ENCODE measurements at places on chromosomes 16 and 17.

- no peak for DNase-seq
Observed at GRCh38 chr17:80229011-80229410, 8.8 kb downstream of the SLC26A11 start.

- DNase-seq, result no peak
Observed at GRCh38 chr17:42288803-42289610, 709 bp downstream of the STAT5A start.

DNA sequence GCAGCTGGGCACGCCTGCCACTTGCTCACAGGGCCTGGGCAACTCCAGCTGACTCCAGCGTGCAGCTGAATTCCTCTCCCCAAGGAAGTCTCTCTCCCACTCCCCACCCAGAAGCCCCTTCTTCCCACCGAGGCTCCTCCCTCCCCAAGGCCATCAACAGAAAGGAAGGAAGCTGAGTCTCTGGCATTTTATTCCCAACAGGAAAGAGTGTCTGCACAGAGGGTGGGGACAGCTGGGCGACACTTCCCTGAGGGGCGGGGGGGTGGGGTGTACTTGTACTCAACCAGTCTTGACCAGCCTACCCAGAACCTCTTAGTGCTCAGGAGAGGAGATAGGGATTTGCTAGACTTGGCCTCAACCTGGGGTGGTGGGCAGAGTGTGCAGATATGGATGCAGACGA, at the start of gene EXOC3L1:
EXOC3L1 (minus strand) TSS at position 96 of the 400 bp plus-strand sequence. CDS start 460 bp downstream, outside the sequence.
- no peak for DNase-seq

- DNase-seq, result no peak
Observed at GRCh38 chr16:70341600-70341999, 5.1 kb upstream of the DDX19A start.

DNA sequence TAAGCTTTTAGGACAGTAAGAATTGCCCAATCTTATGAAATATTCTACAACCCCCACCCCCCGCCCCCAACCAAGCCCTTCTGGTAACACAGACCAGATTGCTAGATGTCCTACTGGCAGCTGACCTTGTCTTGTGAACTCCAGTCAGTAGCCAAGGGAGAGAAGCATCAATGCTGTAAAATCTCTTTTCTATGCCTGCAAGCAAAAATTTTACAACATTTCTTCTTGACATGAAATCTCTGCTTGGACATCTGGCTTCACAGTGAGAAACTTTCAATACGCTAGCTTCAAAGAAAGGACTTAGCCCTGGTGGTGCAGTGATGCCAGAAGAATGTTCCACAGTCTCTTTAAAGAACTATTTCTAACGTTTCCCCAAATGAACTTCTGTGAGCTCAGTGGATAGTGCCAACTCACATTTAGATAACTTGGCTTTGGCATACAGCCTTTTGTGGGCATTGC, 169.3 kb upstream of the AXIN2 start:
- DNase-seq, result no peak

DNA sequence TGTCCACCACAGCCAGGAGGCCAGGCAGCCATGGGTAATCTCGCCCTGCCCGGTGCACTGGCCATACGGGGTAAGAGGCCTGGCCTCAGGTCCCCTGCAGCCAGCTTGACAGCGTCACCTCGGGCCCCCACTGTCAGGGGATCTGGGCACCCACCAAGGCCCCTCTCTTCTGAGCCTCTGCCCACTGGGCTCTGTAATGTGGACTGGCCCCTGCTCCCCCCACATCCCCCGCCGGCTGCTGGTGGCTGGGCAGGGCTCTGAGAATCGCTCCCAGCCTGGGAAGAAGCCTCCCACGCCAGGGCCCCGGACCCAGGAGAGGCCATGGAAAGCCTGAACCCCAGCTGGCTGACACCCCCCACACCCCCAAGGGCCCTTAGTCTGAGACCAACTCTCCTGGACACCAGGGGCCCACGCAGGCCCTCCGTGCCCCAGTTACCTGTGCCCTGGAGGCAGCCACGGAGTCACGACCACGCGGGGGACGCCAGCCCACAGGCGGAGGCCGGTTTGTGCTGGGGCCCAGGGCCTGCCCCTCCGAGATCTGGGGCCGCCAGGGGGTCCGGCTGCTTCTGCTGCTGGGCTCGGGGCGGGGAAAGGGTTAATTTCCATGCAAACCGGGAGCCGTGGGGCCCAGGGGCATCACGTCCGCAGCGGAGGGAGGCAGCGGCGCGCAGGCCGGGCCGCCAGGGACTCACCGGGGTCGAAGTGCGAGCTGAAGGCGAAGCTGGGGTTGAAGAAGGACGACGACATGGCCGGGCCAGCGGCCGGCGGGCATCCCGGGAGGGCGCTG, at the start of gene PVALEF:
PVALEF (plus strand) TSS at position 262 of the 787 bp plus-strand sequence. CDS start 15,720 bp downstream, outside the sequence.
- DNase-seq, result peak; percentile 82

- no peak for DNase-seq
Observed at GRCh38 chr16:48432136-48432535, 46.9 kb upstream of the SIAH1 start.

DNA sequence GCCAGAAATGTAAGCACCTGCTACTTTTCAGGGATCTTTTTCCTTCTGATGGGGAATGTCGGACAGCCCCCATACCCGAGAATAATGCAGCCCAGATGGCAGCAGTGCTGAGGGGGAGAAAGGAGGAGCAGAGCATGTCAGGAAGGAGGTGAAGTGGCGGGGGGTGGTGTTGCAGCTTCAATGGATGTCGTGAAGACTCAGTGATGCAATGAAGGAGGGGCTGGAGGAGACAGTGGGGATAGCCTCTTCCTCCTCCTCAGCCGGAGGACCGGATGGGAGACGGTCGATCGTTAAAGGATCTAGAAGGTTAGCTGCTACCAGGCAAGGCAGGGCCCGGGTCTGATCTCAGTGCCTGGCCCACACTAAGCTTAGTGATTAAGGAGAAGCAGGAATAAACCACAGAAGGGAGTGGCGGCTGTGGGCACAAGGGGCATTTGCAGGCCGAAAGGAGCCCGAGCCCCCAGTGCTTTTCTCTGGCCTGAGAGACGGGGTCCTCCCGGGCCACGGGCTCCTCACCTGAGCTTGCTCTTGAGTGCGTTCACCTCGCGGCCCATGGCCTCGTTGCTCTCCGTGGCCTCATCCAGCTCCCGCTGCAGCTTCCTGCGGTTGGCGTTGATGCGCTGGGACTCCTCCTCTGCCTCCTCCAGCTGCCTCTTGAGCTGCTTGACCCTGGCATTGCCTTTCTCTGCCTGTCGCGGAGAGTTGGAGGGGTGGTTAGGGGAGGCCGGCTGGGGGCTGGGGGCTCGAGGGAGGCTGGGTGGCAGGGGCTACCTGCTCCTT, 64.5 kb downstream of the NDE1 start:
- no peak for DNase-seq

DNA sequence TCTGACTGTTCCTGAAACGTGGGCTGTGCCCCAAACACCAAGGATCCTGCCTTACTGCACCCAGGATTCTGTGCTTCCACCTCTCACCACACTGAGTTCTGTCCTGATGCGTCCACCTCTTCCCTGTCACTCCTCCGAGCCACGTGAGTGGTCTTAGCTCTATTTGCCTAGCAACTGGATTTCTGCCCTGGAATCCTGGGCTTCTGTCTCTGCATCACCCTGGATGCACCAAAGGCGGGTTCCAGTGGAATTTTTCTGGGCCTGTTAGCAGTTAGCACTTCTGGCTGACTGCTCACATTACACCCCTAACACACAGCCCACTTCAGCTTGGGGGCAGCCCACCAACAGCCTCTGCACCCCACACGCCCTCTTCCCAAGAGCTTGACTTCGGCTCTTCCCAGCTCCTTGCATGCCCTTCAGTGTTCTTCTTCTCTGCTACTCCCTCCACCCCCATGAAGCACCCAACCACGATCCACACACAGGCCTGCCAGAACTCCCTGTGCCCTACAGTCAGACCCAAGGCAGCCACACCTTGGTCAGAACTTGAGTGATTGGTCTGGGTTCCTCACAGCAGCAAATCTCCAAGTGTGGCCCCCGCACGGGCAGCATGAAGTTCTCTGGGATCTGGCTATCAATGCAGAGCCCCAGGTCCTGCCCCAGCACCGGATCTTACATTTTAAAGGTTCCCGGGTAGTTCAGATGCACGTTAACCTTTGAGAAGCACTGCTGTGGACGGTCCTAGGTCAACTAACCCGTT, 129.8 kb upstream of the RCVRN start:
- DNase-seq, result no peak

- DNase-seq, result peak; percentile 73
Observed at GRCh38 chr16:53435066-53435688, 906 bp downstream of the RBL2 start.

- no peak for DNase-seq
Observed at GRCh38 chr17:82869536-82869935, 29.7 kb upstream of the ZNF750 start.

GRCh38 chr17:7205561-7205960, 14.1 kb downstream of the DLG4 start:
- DNase-seq, result no peak

DNA sequence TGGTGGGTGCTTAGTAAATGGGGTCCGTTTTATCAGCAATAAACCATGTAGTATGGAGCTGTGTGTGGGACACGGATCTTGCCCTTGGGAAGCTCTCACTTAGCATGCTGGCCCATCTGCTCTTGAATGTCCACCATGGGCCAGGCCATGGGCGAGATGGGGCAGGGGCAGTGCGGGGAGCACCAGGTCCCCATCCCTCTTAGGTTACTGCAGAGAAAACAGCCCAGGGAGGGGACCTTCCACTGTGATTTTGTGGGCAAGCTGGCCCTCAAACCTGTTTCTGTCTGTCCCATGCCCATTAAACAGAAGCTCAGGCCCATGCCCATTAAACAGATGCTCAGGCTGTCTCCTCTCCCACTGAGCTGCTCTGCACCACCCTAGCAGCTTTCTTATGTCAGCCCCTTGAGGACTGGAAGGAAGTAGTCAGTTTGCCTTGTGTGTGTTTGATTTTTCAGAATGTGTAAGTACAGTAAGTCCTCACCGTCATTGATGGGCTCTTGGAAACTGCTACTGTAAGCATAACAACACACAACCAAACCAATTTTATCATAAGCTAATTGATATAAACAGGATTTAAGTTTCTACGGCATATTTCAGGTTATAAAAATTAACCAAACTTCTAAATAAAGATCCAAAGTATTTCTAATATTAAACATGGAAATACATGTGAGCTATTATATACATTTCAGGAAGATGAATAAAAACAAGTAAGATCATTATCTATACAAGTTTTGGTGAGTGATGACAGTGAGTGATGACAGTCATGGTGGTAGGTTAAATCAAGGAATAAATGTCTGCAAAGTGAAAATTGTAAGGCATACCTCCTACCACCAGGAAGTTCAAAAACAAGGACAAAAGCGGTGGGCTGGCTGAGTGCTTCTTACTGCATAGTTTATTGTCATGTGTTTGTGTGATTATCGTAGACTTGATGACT, 11.5 kb downstream of the MPRIP start:
- DNase-seq, result no peak

GRCh38 chr16:15970202-15970601, 20.8 kb downstream of the ABCC1 start:
- DNase-seq, result no peak

GRCh38 chr16:29825145-29826044, 5.1 kb downstream of the MVP start:
- no peak for DNase-seq

DNA sequence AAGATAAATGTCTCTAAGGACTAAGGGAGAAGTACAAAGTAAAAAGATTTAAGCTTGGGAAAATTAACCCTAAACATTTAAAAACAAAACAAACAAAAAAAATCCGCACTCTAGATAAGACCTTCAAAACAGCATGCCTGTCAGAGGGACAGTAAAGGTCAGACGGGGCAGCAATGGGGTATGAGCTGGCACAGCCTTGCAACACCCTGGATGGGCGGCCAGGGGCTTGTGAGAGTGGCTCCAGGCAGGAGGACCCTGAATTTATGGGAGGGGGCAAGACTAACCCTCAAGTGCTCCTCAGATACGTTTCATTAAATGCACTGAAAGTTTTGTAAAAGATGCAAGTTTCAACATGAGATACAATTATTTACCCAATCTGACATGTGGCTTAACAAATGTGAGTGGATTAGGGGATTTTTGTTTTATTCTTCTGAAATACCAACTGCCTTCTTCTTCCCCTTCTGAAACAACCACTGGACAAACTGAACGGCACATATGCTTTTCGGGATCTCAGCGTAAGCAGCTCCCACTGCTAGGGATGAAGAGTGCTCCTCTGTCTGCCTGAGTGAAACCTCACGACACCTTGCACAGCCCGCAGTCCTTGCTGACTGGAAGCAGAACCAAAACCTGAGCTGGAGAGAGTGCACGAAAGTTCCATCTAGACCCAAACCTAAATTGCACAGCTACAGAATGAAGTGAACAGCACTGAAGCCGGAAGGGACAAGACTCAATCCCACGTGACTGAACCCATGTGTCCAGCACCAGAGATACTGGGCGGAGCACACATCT, 128.4 kb downstream of the ANKRD11 start:
- DNase-seq, result no peak

DNA sequence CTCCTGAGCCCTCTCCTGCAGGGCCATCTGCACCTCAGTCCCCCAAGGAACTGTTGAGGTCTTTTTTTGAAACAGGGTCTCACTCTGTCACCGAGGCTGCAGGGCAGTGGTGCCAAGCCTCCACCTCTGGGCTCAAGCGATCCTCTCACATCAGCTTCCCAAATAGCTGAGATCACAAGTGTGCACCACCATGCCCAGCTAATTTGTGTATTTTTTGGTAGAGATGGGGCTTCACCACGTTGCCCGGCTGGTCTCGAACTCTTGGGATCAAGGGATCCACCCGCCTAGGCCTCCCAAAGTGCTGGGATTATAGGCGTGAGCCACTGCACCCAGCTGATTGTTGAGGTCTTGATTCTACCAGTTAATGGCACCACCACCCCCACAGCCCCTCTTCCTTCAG, 27.9 kb upstream of the ENDOV start:
- no peak for DNase-seq

- no peak for DNase-seq
Observed at GRCh38 chr16:80824623-80825364, 20.4 kb upstream of the CDYL2 start.

DNA sequence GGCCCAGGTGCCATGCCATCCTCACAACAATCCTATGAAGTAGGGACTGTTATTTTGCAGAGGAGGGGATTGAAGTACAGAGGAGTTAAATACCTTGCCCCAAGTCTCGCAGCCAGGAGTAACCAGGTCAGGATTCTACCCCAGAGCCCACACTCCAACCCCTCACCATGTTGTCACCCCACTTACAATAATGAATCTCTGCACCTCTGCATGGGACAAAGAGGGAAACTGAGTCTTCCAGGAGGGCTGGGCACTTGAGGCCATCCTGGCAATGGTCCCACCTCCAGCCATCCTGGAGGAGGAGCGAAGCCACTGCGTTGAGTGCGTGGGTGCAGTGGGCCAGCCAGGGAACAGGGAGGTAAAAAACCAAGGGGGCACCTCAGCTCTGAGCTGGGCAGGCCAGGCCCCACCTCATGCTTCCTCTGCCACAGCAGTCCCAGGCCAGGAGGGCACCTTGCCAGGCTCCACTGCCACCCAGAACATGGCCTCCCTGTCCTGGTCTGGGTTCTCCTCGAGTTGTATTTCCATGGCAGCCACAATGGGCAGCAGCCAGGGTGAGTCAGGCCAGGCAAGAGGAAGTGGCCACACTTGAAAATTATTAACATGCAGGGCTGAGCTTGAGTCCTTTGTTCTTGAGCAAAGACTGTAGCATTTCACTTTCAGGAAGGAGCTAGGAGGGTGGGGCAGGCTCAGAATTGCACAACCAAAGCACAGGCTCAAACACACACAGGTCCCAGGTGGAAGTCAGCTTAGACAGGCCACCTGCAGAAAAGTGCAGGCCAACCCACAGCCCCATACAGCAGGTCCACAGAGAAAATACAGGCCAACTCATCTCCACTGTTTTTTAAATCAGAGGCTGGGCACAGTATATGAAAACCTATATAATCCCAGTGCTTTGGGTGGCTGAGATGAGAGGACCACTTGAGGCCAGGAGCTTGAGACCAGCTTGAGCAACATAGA, 52.1 kb downstream of the CUEDC1 start:
- no peak for DNase-seq

GRCh38 chr17:82242977-82243647, 14.3 kb downstream of the SLC16A3 start:
- DNase-seq, result no peak
